Colonic mucosa (tissue), 4 donors: ENCODE measurements at places on chromosomes 7 and 10.

GRCh38 chr10:74194999-74195398, 44.0 kb downstream of the ADK start:
- no peak for DNase-seq

DNA sequence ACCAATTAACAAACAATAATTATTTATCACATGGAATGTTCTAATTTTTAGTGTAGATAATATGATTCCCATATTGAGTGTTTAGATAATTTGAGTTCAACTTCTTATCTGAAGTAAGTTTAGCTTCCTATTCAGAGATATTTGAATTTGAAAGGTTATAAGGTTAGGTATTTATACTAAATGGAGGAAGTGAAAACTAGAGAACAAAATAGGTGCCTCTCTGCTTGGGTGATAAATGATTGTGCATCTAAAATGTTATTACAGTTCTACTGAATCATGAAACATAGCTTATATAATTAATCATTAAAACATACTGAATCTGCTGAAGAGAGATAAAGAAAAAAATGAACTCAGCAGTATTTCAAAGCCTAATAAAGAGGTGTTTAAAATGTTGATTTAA, 1174.3 kb downstream of the XPNPEP1 start:
- DNase-seq = no peak

GRCh38 chr10:115854740-115855435, 418.1 kb downstream of the GFRA1 start:
- DNase-seq = no peak

DNA sequence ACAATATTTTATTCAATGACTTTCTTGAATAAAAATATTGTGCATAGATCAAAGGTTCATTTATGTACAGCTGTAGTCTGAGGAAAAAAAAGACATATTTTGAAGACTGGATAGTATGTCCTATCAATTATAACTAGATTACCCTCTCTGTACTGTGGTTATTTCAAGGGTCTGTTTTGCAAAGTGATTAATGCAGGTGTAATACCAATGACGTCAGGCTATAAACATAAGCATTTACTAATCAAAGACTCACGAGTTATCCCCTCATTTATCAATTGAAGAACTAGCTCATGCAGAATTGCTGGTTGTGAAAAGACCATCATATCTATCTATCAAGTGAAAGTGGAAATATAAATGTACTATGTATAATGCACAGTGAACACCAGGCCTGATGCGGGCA, 213.6 kb upstream of the HGF start:
- no peak for DNase-seq

DNA sequence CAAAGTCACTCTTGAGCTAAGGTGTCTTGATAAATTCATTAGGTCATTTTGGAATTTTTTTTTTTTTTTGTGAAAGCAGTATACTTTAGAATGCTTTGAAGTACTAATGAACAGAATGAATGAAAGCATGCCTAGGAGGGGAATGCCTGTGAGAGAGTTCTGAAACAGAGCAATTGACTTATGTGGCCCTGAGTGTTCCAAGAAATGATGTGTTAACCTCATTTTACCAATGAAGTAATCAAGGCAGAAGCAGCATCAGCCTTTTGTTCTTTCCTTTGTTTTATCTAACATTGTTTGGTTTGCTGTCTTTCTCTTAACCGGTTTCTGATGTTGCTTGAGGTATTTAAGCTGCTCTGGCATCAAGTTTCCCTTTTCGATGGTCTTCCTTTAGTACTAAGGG, 154.6 kb upstream of the HGF start:
- DNase-seq = no peak

- no peak for DNase-seq
These were observed 612.9 kb downstream of the DNAJB6 start for GRCh38 chr7:157949711-157950110.

DNA sequence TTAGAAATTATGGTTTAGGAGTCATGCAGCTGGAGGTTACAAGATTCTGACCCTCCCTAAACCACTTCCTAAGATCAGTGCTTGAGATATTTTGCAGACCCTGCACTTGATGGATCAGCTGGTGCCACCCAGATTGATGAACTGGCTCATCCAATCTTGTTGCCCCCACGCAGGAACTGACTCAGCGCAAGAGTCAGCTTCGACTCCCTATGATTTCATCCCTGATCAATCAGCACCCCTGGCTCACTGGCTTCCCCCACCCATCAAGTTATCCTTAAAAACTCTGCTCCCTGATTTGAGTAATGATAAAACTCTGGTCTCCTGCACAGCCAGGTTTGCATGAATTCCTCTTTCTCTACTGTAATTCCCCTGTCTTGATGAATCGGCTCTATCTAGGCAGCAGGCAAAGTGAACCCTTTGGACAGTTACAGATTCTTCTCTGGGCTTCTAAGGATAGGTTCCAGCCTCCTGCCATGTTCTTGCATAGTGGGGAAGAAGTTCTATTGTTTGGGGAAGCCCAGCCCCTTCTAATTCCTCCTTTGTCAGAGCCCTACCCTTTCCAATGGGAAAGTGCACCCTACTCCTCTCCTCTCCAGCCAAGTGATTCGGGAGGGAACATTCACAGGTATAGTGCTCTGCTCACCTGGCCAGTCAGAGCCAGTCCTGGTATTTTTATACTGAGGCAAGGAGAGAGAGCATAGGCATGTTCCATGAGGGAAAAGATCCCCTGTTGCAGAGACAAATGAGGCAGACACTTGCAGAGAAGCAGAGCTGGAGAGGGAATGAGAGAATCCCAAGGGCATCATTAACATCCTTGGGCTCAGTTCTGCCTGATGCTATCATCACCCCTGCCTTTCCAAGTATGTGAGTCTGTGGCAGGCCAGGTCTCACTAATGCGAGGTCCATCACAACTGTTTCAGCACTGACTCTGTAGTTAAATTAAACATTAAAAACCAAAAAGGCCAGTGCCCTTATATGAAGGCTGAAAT, 224.4 kb upstream of the GALNT17 start:
- no peak for DNase-seq

- DNase-seq = no peak
These were observed 66.6 kb downstream of the LYZL1 start for GRCh38 chr10:29355411-29355991.

GRCh38 chr7:76371396-76371795, 12.6 kb upstream of the YWHAG start:
- no peak for DNase-seq

- DNase-seq = no peak
These were observed 176.0 kb upstream of the CCDC6 start for GRCh38 chr10:60082341-60082740.

GRCh38 chr10:48274636-48275035, at the start of gene FRMPD2:
Gene FRMPD2, minus strand, starts transcription at chr10:48274696. Its CDS starts 129 bp downstream, at chr10:48274567.
- DNase-seq = no peak

- no peak for DNase-seq
These were observed 83.0 kb downstream of the HIF1AN start for GRCh38 chr10:100618632-100619255.

- no peak for DNase-seq
These were observed 17.8 kb upstream of the CPXM2 start for GRCh38 chr10:123909426-123909825.

GRCh38 chr10:89063465-89063864, 72.9 kb downstream of the FAS start:
- DNase-seq = no peak

- no peak for DNase-seq
These were observed 190.0 kb upstream of the LYZL2 start for GRCh38 chr10:30819341-30820181.

DNA sequence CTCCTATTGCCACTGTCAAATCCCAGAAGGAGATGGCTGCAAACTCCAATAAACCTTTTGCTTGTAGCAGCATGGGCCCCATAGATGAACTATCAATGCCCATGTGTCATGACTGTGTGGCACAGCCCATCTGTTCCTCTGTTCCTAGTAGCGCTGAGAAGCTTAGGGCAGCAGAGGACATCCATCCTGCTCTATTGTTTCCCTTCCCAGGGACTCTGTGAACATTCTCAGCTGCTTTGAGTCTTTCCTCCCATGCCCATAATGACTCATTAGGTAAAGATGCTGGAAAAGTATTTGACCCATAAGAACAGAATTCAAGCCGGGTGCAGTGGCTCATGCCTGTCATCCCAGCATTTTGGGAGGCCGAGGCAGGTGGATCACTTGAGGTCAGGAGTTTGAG, 28.3 kb downstream of the STMP1 start:
- DNase-seq = no peak

- DNase-seq = no peak
These were observed 29.7 kb upstream of the BNIP3 start for GRCh38 chr10:132011445-132011844.

DNA sequence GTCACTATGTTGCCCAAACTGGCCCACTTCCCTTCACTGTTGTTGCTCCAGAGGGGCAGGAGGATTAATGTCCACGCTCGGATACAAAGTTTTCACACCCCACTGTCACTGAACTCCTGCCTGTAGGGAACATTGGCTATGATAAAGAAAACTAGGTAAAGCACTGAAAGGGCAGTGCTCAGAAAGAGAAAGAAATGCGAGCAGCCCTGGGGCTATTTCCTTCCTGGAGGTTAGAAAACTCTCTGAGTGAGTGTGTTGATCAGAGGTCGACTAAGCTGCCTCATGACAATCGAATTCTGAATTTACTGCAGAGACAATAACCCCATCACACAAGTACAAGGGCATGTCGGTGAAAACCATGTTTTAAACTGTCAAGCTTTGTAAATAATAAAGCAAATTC, 227.2 kb upstream of the PITRM1 start:
- DNase-seq = no peak

DNA sequence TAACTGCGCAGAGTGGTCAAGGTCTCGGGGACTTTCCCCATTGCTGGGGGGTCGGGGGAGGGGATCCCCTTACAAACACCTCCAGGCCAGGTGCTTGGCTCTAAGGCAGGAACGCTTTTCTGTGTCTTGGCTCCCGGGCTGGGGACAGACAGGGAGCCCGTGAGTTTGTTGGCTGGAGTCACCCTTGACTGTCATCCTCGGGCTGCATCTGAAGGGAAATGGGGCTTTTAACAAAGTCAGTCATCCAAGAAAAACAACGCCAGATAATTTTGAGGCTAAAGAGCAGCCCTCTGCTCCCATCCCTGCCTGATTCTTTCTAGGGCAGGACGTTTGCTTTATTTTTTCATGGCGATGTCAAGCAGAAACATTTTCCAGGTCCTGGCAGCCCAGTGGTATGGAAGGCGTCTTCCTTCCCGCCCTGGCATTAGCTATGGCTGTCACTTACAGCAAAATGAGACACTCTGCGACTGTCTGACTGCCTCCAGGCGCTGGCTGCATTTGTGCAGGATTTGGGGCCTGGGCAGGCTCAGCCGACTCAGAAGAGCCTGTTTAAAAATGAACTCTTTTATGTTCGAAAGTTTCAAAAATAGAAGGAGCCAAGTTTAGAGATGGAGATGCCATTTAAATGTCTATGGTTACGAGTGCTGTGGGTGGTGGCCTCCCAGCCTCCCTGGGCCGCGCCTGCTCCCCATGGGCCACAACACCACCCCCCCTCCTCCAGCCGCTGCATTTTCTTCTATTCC, 54.7 kb upstream of the TNS3 start:
- DNase-seq = no peak

- DNase-seq = no peak
These were observed 347.3 kb downstream of the ARL4A start for GRCh38 chr7:13034693-13035092.

GRCh38 chr7:135664046-135664589, 1.8 kb downstream of the STMP1 start:
- DNase-seq = no peak

GRCh38 chr7:24728503-24729364, 28.5 kb downstream of the GSDME start:
- DNase-seq = no peak

GRCh38 chr10:124707144-124707467, 37.1 kb downstream of the FAM53B start:
- no peak for DNase-seq

- DNase-seq = no peak
These were observed 91.4 kb downstream of the EXOC4 start for GRCh38 chr7:133344275-133344674.

DNA sequence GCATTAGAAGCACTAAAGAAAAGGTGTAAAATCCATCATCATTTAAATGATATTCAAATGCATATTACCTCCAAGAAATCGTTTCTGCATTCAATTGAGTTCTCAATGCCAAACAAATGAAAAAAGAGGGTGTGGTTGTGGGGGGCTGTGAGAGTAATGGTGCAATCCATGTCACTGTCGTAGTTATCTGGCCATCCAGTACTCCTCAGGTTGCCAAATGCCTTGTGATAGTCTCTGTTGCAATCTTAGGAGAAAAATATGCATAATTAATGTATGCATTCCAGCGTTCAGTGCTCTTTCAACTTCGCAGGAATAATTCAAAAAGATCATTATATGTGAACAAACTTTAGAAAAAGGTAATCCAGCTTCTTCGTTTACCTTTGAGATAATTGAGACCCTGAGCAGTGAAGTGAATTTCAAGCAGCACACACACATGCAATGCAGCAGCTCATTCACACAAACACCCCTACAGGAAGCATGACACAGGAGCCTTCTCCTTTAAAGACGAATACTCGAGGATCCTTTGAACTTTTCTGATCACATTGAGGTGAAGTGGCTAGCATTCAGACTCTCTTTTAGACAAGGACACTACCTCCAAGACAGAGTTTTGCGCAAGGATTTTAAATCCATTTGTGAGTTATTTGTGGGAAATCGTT, 73.4 kb downstream of the OR13A1 start:
- no peak for DNase-seq

DNA sequence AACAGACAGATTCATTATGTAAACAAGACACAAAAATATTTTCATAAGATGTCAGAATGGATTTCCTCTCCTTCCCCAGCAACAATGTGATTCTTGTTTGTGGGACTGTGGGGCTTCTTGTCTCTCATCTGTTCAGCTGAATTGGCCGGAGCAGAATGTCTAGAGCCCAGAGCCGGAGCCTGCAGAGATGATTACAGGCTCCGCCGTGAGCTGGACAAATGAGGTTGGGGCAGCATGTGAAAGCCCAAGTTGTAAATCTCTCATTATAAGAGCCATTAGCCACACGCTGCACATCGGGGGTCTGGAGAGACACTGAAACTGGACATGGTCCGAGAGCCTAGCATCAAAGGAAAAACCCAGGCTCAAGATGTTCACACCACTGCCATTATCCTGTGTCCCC, 137.0 kb upstream of the ADAM12 start:
- no peak for DNase-seq

- DNase-seq = no peak
These were observed 5.9 kb downstream of the BNIP3 start for GRCh38 chr10:131975796-131976195.

DNA sequence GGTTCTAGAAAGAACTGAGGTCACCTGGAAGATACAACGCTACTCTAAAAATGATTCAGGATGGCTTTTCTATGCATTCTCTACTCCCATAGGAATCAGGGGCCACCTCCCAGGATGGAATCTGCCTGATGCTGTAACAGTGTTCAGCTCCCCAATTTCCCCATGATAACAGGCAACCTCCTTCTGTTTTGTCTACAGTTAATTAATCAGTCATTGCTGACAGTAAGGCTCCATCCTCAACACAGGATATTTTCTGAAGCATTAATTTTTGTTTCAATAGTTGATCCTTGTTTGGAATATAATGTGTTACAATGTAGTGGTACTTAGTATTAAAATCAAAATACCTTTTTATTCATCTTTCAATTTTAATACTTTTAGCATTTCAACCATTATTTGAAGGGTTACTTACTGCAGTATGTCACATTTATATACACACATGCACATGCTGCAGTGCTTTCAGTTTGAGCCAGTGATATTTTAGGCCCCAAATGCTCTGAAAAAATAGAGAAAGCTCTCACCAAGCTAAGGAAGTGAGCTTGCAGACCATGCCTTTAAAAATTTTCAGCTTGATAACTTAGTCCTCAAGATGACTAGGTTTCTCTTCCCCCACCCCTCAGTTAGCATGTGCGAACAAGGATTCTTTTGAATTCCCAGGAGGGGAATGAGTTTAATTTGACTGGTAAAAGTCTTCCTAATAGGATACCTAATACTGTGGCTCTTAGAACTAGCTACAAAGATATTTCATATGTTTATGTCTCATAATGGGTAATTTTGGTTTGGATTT, 592 bp upstream of the PIK3CG start:
- no peak for DNase-seq
